ENCODE measurements at places on chromosomes 16 and 17.

DNA sequence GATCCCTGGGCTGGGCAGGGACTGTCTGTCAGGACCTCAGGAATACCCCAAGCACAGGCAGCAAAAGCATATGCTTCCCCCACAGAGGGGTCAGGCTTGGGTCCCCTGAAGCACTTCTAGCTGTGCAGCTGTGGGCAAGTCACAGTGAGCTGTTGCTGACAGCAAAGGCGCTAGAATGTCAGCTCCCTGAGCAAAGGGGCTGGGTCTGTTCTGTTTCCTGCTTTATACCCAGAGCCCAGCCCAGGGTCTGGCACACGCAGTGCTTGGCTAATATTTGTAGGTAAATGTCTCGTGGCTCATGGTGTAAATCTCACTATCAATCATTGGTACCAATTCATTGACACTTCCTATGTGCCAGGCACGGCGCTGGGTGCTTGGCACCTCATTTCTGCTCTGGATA lies 16.6 kb upstream of the MPRIP start:
- no peak for DNase-seq

DNA sequence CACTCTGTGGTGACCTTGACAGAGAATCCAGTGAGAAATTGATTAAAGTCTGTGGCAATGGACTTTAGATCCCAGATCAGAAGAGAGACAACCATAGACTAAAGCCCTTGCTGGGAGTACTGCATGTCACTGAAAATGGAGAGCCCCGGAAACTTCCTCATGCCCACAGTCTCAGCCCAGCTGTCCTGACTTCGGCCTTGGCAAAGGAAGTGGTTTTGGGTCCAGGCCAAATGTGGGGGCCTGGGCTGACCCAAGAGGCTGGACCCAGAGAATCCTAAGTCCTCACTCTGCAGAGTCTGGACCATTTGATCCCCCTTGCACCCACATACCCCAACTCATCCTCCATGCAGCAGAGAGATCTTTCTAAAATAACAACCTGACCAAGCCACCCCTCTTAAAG lies 4.7 kb upstream of the BEAN1 start:
- DNase-seq: no peak

GRCh38 chr16:23975293-23975692 lies 139.5 kb downstream of the PRKCB start:
- DNase-seq: no peak

DNA sequence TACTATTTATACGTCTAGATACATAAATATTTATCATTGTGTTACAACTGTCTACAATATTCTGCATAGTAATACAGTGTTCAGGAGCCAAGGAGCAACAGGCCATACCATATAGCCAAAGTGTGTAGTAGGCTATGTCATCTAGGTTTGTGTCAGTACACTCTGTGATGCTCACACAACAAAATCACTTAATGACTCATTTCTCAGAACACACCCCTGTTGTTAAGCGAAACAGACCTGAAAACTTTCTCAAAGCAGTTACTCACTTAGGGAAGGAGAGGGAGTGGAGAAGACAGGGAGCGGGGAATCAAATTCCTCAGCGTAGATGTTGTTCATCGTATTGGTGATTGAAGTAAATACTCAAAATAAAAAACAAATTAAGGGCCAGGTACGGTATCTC lies 269.5 kb downstream of the STX8 start:
- no peak for DNase-seq

GRCh38 chr16:71428385-71428784 lies 13.5 kb downstream of the TLE7 start:
- DNase-seq: no peak

DNA sequence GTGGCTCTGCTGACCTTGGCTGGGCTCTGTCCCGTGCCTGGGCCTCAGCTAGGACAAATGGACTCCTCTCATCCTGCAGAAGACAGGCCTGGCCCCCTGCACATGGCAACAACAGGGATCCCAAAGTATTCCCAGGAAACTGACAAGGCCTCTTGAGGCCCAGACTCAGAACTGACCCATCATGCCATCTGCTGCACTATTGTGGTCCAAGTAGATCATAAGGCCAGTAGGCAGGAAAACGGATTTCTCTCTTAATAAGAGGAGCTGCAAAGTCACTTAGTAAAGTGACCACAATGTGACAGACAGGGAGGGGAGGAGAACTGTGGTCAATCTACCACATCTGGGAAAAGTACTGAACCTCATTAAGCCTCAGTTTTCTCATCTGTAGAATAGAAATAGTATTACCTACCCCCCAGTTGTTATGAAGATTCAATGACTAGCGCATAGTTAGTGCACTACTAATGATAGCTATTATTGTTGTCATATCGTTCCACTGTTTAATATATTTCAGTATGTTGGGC lies 62.1 kb upstream of the TNRC6A start:
- DNase-seq: no peak
